ENCODE measurements at places on chromosomes 2 and 18.

GRCh38 chr2:219199470-219200211 is 6.9 kb upstream of the ZFAND2B start:
- DNase-seq: no peak

GRCh38 chr2:20159411-20160070 is 65.4 kb downstream of the SDC1 start:
- DNase-seq: no peak

GRCh38 chr2:230643576-230644291 is 68.9 kb upstream of the CAB39 start:
- DNase-seq: no peak

DNA sequence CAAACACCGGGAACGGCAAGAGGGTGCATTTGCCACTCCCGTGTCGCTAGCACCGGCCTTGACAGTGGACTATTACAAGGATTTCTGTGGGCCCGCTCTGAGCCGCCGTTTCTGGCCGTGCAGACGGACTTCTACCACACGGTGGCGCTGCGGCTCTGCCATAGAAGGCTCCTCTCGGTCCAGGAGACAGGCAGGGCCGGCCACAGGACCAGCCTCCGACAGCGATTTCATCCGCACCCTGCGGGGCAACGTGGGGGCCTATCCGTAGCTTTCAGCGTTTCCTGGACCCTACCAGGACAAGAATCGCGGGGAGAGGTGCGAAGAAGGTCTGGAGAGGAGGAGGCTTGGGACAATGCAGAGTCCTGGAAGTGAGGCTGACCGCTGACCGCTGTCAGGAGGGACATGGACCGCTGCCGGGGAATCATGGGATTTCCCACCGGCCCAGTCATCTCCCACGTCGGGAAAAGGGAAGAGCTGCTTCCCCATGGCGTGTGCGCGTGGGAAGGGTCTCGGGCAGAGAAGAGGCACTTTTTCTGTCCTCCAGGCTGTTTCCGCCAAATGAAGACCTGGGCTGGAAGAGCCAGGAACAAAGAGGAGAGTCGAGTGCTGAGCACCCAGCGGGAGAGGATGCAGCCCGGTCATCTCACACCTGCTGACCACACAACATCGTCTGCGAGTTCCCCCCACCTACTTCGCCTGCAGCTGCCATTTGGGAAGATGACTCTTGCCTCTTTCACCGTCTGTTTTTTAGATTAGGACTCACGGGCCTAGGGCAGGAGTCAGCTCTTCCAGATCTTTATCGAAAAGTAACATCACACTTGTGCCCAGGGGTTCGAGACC is 35.5 kb upstream of the HAAO start:
- DNase-seq: peak; percentile 38

GRCh38 chr2:184339966-184340365 is 258.4 kb upstream of the ZNF804A start:
- no peak for DNase-seq

GRCh38 chr18:48613589-48614404 is 75.0 kb downstream of the CTIF start:
- DNase-seq: no peak

- no peak for DNase-seq
Measured at GRCh38 chr2:229130522-229130921, 140.6 kb downstream of the PID1 start.

GRCh38 chr2:229463841-229464346 is 192.8 kb upstream of the PID1 start:
- no peak for DNase-seq

DNA sequence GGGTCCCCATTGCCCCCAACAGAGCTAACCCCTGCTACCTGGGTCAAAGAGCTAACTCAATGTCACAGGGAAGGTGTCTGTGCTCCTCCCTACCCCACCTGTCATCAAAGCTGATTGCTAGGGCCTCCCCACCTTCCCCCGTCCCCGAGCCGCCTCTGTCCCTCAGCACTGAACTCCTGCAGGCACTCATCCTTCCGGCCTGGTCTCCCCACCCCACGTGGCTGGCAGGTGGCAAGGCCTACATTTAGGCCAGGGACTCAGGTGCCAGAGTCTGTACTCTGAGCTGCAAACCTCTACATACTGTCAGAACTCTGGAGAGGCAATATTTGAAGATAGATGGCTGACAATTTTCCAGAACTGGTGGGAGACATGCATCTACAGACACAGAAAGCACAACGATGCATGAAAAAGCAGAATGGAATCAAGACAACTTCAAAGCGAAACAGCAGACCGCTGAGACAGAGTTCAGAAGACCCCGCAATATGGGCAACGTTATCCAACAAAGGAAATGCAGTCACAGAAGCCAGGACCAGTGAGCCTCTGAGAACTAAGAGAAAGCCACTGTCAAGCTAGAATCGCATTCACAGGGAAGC is 195.8 kb downstream of the HDAC4 start:
- DNase-seq: no peak

GRCh38 chr2:72579591-72580180 is 246.1 kb downstream of the EXOC6B start:
- DNase-seq: no peak

GRCh38 chr2:241612156-241613016 is 24.6 kb downstream of the THAP4 start:
- no peak for DNase-seq

- DNase-seq: no peak
Measured at GRCh38 chr18:79712206-79712857, 32.7 kb downstream of the CTDP1 start.

GRCh38 chr2:143936848-143937722 is 582.8 kb downstream of the ZEB2 start:
- DNase-seq: no peak

- no peak for DNase-seq
Measured at GRCh38 chr18:76410033-76410432, 85.0 kb downstream of the ZNF516 start.

- DNase-seq: no peak
Measured at GRCh38 chr2:160238392-160238791, 38.3 kb upstream of the ITGB6 start.

DNA sequence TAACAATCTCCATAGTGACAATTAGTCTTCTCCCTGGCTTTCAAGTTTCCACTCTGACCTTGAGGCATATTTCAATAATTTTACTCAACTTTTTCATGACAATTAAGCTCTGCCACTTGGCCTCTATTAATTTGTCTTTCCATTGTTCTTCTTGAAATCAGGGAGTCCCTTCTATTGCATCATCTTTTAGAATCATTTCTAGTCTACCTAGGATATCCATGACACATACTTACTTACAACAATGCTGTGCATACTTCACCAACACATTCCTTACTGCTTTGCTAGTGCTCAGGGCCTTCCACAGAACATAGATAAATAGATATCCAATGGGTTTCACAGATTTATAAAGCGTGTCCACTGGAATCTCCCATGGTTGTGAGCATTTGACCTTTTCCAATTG is 331.5 kb upstream of the LRP1B start:
- no peak for DNase-seq

- DNase-seq: no peak
Measured at GRCh38 chr2:88248280-88248828, 78.2 kb downstream of the THNSL2 start.

DNA sequence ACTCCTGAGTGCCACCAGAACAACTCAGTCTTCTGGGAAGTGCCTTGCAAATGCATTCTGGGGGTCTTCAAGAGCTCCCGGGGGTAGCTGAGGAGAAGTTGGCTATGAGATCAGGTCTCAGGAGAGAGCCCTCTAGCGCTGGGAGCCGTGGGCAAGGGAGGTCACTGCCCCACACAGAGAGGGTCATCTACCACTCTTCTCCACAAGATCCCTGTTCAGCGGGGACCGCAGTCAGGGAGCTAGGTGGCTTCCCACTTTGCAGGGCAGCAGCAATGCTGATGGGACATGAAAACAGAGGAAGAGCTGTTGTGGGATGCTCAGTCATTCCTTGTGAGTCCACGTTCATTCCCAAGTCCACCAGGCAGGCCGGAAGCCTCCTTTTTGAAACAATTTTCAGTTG is 66.6 kb downstream of the ACKR3 start:
- DNase-seq: no peak

GRCh38 chr18:26865557-26865956 is at the start of gene AQP4:
AQP4 (minus strand) TSS chr18:26865707; CDS start chr18:26865689, 18 bp downstream.
- no peak for DNase-seq

DNA sequence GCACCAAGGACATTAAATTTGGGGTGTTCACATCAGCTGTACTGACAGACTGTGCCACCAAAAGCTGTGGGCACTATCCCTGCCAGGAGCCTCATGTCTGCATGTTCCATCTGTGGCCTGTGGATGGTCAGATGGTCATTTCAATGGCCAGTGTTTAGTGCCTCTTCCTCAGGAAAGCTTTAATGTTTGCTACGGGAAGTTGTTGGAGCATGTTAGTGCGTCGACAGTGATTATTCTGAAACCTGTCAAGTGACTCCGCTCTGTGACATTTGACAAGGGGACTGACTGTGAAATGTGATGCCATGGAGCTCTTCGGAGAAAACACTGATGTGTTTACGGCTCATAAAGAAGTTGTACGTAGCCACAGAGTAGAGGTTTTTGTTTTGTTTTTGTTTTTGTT is 18.7 kb upstream of the RGPD4 start:
- no peak for DNase-seq

GRCh38 chr2:71686781-71687180 is 233.4 kb downstream of the DYSF start:
- no peak for DNase-seq

Measured in activated gamma-delta T cell (primary cell).